ENCODE measurements at places on chromosomes 5 and 9. TPM values are rescaled to one million over a fixed set of nuclear protein-coding genes. Genes with fewer than 3 reads are reported as not detected.

The CHSY3 gene
- polyA plus RNA-seq, result 5.5 TPM

The CETN3 gene
- polyA plus RNA-seq, result 43.9 TPM

The WWC1 gene
- 0.87 TPM for polyA plus RNA-seq

DNA sequence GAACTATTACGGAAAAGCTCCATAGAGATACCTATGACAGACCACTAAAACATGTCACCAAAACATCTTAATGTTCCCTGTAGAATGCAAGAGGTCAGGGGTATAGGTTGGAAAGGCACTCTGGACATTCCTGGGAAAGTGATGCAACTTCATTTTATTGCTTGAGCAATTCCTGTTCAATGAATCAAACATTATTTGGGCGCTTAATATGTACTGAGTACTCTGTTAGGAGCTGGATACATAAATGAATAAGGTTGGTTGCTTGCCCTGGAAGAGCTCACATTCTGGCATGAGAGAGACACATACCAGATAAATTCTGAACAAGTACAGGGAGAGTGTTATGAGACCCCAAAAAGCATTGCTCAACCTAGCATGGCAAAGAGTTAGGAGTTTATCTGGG lies 408.9 kb upstream of the DMAC1 start:
- DNase-seq, result no peak

GRCh38 chr5:152072091-152072490 lies 147.4 kb upstream of the GLRA1 start:
- peak; percentile 4 for DNase-seq

- peak; percentile 82 for DNase-seq
Measured at GRCh38 chr9:74953235-74953751, 581 bp upstream of the C9orf40 start.

- DNase-seq, result no peak
Measured at GRCh38 chr5:9166202-9167112, 379.4 kb downstream of the SEMA5A start.

Data from muscle of arm (tissue), 14 donors.